Stimulated activated CD8-positive, alpha-beta memory T cell treated with anti-CD3 and anti-CD28 coated beads, Interleukin-2, amount 100 ng/mL, for 1 hour (primary cell): ENCODE measurements at places on chromosomes 5 and 9.

GRCh38 chr9:30584559-30584958, 1799.9 kb upstream of the ACO1 start:
- DNase-seq, result no peak

DNA sequence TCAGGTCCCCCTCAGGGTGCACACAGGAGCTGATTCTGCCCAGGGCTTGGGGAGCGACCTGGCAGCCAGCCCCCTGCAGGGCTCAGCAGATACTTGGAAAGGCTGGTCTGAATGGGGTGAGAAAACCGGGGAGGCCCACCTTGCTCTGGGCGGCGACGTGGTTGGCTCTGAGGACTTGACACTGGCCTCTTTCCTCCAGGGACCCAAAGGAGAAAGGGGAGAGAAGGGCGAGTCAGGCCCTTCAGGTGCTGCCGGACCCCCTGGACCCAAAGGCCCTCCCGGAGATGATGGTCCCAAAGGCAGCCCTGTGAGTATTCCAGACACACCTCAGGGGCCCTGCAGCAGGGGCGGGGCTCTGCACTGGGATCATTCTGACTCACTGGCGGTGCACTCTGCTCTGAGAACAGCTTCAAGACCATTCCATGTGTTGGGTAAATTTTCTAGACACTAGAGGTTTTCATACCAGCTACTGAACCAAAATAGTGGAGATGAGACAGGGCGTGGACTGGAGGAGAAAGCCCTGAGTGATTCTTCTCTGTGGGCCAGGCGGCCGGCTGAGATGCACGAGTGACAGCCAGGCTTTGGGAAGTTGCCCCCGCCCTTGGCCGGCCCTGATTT, 65.9 kb upstream of the FCN2 start:
- DNase-seq, result no peak

GRCh38 chr9:94869415-94869843, 142.9 kb downstream of the AOPEP start:
- DNase-seq, result no peak

DNA sequence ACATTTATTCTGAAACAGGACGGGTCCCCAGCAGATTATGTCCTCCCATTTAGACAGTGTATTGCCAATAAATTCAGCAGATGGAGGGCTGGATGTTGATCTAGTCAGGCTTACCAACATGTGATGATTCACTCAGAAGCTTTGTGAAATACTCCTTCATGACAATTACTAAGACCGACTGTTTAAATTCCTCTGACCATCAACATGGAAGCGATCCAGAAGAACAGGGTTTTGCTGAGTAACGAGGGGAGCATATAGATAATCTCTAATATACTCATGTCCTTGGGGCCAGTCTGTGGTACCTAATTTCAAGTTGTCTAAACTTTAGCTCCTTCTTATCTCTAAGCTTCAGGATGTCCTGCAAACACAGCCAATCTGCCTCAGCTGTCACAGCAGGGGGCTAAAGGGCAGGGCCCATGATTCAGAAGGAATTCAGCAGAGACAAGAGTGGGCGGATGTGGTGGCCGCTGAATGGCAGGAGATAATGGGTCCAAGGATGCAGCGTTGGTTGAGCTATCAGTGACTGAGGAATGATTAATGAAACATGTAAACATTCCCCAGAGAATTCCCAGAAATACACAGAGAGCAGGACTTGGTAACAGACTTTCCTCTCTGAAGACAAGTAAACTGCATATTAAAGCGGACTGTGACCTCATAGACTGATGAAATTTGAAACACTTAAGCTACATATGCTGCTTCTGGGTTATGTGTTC, 109.4 kb downstream of the ANKRD55 start:
- DNase-seq, result no peak

DNA sequence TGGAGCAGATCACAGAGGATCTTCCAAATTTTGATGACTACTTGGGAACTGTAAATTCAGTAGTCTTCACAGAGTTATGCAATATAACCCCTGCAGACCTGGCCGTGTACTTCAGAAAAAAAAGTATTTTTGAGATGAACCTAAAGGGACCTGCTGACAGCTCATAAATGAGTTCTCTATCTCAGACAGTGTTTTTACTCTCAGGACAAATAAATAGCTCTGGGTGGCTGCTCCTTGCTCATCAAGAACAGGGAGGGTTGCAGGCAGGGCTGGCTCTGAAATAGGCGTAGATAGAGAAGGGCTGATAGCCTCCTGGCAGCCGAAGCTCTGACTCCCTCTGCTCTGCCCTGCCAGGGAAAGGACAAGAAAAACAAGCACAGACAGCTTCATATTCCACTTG, 64.8 kb downstream of the PLAC8L1 start:
- DNase-seq, result no peak

DNA sequence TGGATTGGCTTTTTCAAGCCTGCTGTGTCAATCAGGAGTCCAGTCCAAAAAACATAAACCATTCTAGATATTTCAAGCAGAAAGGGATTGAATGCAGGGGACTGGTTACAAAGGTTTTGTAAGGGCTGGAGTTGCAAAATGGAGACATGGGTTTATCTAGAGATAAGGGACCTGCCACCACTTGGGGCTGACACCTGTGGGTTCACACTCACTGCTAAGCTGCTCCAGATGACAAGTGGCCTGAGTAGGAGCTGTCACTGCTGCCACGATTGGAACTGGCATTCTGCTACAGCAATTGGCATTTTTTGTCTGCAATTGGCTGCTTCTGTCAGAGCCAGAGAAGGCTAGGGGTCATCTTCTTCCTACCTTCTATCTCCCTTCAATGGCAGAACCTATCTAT, 66.3 kb upstream of the ZFR start:
- DNase-seq, result no peak

- no peak for DNase-seq
These were observed 81.9 kb downstream of the TNC start for GRCh38 chr9:115035841-115036612.

- no peak for DNase-seq
These were observed 400.0 kb upstream of the ADAMTS16 start for GRCh38 chr5:4740156-4740555.

- no peak for DNase-seq
These were observed 75.2 kb upstream of the GALNT10 start for GRCh38 chr5:154115291-154115690.

DNA sequence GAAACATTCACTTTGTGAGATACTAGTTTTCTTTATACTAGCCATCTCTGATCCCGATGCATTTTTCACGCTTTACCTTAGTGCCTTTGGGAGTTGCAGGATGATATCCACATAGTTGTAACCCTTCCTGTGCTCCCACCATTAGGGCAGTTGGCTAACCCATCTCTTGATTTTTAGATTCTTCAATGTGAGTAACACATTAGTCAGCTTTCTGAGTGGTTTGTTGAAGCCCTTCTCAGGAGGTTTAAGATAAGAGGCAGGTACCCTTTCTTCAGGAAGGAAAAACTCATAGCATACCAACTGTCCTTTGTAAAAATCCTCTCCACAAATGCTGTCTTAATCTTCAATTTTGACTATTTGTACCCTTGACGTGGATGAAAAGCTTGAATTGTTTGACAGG, 392.3 kb downstream of the DMAC1 start:
- DNase-seq, result no peak

DNA sequence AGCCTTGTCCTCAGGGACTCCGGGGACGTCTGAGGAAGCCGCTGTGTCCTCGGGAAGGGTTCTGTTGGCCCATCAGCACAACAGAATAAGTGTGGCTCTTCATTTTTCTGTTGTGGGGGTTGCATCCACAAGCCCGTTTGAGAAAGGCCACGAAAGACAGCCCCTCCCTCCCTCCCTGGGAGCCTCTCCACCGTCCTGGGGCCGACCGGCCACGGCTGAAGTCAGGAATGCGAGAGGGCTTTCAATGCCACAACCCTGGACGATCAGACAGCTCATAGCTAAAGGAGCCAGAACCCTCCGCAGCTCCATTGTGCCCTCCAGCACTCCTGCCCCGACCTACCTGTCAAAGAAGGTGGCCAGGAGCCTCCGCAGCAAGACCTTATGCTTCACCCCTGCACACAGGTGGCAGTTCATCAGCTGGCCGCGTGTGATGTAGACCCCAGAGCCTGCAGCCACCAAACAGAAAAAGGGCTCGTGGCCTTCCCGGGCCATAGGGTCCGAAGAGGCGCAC, 52.4 kb upstream of the UBAC1 start:
- DNase-seq, result no peak

GRCh38 chr5:178353461-178353860, 120.9 kb upstream of the PHYKPL start:
- no peak for DNase-seq

GRCh38 chr5:113809626-113810025, 296.1 kb downstream of the YTHDC2 start:
- no peak for DNase-seq

DNA sequence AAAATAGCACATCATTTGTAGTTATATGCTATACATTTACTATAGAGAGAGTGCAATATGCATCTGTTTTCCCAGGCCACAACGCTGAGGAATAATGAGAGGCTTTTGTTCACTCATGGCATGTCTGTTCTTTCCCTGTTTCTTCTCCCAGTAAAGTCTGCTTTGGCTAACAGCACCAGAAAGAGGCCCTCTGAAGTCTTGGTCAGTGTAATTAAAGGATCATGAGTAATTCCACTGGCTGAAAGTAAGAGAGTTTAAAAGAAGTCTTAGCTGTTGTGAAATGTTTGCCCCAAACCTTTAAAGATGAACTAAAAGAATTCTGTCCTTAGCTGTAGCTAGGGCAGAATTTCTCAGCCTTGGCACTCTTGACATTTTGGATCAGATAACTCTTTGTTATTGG, 228.8 kb downstream of the TLE4 start:
- no peak for DNase-seq

DNA sequence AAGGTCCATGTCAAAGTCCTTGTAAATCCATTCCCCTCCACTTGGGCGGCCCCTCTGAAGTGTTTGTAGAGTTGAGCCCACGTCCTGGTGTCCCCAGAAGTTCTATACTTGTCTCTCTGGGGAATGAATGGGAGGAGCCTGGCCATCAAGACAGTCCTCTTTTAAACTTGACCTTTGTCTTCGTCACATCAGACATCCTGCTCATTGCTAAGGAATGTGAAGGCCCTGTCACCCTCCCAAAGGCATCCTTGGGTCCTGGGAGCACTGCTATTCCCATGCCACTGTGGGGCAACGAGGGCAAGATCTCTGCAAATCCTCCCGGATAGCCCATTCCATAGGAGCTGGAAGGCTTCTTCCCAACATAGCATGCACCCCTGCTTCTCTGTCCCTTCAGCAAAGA, 235.5 kb downstream of the SLIT3 start:
- no peak for DNase-seq

- DNase-seq, result no peak
These were observed 148.3 kb upstream of the MOCS2 start for GRCh38 chr5:53257806-53258373.

- no peak for DNase-seq
These were observed 58.8 kb upstream of the TMEM171 start for GRCh38 chr5:73061593-73061992.

DNA sequence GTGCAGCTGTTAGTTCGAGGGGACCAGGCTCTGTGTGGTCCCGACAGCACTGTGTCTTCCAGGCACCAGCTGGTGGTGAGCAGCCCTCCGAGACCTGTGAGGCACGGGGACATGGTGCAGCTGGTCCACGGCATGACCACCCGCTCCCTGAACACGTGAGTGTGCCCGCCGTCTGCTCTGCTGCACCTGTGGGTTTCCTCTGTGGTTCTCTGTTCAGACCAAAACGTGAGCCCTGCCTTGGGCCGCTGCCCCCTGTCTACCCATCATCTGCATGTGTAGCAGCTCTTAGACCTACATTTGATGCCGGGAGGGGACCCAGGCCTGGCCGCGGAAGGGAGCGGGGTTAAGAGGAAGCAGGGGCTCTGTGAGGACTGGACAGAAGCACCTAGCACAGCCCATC, 10.5 kb downstream of the POMT1 start:
- no peak for DNase-seq

DNA sequence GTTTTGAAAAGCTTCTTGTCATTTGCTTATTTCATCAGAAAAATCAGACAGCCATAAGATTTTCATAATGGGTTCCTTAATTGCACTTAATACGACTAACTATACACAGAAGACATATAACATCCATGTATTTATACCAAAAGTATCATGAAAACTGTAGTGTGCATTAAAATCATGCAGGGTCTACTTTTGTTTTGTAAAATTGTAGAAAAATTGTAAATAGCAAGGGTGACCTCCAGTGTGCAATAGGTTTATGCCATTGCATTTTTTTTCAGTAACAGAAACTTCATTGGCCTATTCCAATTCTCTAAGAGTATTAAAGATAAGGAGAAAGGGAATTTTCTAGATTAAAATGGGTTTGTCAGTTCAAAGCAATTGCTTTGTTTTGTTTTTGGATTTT, 307.6 kb downstream of the KIAA0825 start:
- no peak for DNase-seq

DNA sequence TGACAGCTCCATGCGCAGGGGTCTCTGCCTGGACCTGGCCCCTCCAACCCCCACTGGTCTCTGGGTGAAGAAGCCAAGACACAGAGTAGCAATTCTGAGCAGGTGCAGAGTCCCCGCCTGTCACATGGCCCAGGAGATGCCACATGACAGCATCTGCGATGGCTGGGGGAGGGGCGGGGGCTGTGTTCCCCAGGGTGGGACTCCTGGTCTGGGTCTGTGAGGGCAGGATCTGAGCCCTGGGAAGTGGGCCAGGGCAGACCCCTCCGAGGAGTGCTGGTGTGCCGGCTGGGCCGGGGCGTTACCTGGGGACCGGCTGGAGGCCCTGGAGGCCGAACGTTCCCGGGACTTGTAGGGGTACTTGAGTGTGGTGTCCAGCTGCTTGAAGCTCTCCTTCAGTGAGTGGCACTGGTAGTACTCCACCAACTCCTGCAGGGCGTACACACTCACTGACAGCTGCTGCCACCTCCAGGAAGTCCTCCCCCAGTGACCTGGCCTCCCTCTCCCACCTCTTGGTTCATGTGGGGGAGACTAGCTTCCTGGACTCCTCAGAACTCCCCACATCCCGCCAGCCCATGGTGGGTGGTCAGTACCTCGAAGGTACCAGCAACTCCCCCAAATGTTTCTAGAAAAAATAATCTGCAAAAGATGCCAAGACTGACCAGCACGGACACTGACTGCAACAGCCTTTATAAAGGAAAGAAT, 32.1 kb upstream of the SARDH start:
- DNase-seq, result no peak

DNA sequence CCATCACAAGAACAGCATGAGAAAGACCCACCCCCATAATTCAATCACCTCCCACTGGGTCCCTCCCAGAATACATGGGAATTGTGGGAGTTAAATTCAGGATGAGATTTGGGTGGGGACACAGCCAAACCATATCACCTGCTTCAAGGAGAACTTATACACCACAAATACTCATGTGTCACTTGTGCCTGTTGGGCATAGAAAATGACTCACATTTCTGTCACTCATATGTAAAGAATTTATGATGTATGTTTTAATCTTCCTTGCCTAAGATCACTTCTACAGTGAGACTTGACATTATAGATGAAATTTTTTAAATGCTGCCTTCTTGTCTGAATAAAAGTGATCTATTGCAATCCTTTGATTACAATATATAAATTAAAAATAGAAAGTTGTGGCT, 23.0 kb upstream of the PRDM6 start:
- no peak for DNase-seq
